Adipocyte (in vitro differentiated cells): ENCODE measurements at places on chromosomes 6 and 20.

GRCh38 chr20:19099596-19100545 lies 112.6 kb upstream of the SLC24A3 start:
- DNase-seq, result no peak

- DNase-seq, result peak; percentile 7
Observed at GRCh38 chr6:42251911-42252637, 34.4 kb upstream of the MRPS10 start.

- no peak for DNase-seq
Observed at GRCh38 chr6:117477988-117478852, 4.3 kb upstream of the DCBLD1 start.

DNA sequence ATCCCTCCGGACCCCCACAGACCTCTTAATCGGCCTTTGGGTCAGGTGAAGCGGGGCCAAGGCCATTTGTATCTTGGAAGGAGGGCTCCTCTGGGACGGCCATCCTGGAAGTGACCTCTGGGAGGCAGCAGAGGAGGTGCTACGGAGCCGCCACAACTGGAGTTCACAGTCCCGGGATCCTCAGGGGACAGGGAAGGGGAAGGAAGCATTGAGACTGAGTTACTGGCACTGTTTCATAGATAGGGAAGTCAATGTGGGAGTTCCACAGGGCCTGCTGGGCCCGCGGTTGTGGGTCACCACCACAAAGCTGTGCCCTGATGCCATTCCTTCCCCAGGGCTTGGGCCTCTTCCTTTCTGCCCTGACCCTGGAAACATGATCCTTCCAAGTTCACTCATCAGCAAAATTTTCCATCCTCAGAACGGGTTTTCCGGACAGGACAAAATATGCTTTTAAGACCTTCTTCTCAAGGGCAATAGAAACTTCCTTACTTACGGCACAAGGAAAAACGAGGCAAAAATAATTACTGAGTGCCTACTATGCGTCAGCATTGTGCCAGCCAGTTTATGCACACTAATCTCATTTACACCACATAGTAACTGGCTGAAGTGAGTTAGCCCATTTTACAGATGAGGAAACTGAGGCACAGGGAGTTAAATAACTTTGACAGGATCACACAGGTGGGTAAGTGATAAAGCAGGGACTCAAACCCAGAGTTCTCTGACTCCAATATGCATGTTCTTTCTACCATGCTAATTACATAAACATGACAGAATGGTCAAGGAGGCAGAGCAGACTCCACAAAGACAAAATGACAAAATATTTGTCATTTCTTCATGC lies 143.8 kb downstream of the UNC5CL start:
- peak; percentile 64 for DNase-seq

DNA sequence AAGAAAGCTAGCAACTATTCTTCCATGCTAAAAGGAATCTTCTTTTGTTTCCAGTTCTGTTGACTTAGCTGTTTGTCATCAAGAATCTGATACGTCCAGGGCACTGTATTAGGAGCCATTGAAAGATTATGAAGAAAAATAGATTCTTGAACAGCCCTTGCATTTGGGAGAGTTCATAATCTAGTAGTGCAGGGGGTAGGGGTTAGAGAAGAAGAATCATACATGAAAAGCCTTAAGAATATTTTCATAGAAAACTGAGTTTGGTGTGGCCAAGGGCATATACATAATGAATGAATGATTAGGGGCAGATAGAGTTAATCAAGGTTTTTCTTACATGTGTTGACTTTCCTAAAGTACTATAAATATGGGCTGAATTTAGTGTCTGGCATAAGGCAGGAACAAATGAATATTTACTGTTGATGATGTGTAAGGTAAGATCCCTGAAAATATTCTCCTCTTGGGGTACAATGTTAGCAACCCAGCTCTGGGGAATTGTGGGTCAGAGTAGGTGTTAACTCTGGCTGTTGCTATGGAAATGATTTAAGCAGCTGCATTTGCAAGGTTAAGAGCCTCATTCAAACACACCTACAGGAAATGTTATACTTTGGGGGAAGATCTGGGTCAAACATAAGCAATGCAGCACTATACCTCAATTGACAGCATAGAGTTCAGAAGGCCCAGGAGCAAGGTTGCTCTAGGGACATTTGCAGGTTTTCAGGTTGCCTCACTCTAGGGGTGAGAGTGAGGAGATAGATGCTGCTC lies 667.3 kb upstream of the CITED2 start:
- no peak for DNase-seq
